Activated naive CD8-positive, alpha-beta T cell treated with anti-CD3 and anti-CD28 coated beads, Interleukin-2, amount 10 ng/mL, durations not matched to agents 7 days and 5 days (primary cell): ENCODE measurements at places on chromosomes 11 and 22. TPM values are rescaled to one million over a fixed set of nuclear protein-coding genes. Genes with fewer than 3 reads are reported as not detected.
A peak's percentile ranks its signal among the peaks of the same experiment; 100 is the strongest.

DNA sequence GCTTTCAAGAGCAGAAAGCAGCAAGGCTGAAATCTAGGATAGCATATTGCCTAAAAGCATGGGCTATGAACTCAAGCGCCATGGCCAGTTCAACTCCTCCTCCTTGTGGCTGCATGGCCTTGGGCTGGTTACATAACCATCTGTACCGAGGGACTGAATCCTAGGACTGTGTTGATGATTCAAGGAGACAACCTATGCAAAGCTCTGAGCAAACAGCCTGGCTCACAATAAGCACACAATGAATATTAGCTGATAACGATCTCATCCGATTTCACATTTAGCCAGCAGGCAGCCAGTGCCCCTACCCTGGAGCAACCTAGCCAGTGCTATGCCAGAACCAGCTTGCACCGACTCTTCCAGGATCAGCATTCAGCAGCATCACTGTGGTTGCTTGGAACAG lies 698.4 kb downstream of the TBC1D22A start:
- no peaks in the 10 kb centered on the region for H3K27me3 ChIP-seq
- H3K4me1 ChIP-seq, result no peaks in the 10 kb centered on the region

DNA sequence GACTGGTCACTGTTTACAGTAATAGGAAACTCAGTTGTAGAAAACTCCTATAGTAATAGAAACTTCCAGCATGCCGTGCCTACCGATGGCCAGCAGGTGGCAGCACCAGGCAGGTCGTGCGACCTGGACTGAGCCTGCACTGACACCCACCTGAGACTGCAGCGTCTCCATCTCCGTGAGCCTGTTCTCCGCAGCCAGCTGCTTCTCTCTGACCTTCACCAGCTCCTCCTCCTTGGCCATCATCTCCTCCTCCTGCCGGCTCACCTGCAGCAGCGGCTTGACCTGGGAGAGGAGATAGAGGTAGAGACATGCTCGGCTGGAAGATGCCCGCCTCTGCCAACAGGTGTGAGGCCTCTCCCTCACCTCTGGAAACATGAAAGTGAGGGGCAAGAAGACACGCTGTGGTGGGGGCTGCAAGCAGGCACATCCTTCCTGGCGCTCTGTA lies 48.5 kb downstream of the APOL1 start:
- H3K27me3 ChIP-seq, result no peaks in the 10 kb centered on the region
- peak overlapping the region; percentile 56 for H3K27ac ChIP-seq
- H3K4me3 ChIP-seq, result no peak overlapping the region
- H3K4me1 ChIP-seq, result peaks cover 9% of the 10 kb centered on the region
- peak; percentile 87 for DNase-seq

DNA sequence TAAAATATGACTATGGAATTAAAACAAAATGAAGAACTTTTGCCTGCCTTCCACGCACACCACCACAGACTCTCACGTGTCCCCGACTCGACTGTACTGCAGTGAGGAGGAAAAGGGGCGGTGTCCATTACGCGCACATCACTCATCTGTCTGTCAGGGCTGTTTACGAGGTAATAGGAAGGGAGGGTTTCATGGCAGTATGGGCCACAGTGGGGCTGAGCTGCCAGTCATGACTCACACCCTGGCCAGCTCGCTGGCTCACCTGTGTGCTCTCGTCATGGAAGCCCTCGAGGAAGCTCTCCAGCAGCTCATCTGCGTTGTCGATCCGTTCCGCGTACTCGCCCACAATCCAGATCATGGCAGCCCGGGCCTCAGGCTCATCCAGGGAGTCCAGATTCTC lies 33.5 kb upstream of the RASL10A start:
- DNase-seq, result no peak
- no peaks in the 10 kb centered on the region for H3K27me3 ChIP-seq
- no peak overlapping the region for H3K27ac ChIP-seq
- peaks cover 18% of the 10 kb centered on the region for H3K36me3 ChIP-seq

GRCh38 chr11:6927030-6927617 lies 898 bp downstream of the ZNF215 start:
- H3K4me1 ChIP-seq, result peaks cover 17% of the 10 kb centered on the region
- H3K27ac ChIP-seq, result no peak overlapping the region
- H3K36me3 ChIP-seq, result no peaks in the 10 kb centered on the region
- DNase-seq, result no peak
- peak overlapping the region; percentile 83 for H3K4me3 ChIP-seq
- H3K27me3 ChIP-seq, result peaks cover 29% of the 10 kb centered on the region

DNA sequence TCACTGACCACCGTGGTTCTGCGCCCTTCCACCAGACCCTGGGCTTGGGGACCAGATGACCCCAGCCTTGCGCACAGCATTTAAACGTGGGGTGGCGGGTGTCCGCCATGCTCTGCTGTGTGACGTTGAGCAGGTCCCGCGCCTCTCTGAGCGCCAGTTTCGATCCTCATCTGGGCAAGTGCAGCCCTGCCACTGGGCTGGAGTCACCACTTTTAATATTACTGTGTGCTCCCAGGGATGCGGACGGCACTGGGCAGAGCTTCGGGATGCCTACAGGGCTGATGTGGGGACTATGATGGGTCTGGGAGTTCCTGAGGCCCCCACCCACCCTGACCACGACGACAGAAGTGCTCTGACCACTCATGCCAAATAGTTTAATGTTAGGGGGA lies 1.2 kb upstream of the NUDT8 start:
- peak overlapping the region; percentile 89 for H3K27ac ChIP-seq
- peak overlapping the region; percentile 93 for H3K4me3 ChIP-seq
- H3K4me1 ChIP-seq, result peaks cover 11% of the 10 kb centered on the region
- no peaks in the 10 kb centered on the region for H3K36me3 ChIP-seq
- peaks cover 2% of the 10 kb centered on the region for H3K27me3 ChIP-seq

Gene CEND1
- total RNA-seq, result 0.37 TPM

Gene PLXNB2
- total RNA-seq, result 43.0 TPM

GRCh38 chr22:48900327-48900597 lies 927.4 kb downstream of the BRD1 start:
- H3K36me3 ChIP-seq, result no peaks in the 10 kb centered on the region
- no peak overlapping the region for H3K4me3 ChIP-seq
- H3K27me3 ChIP-seq, result no peaks in the 10 kb centered on the region
- no peaks in the 10 kb centered on the region for H3K4me1 ChIP-seq

Gene IL18BP
- 21.2 TPM for total RNA-seq

Gene KRTAP5-8
- not detected for total RNA-seq

DNA sequence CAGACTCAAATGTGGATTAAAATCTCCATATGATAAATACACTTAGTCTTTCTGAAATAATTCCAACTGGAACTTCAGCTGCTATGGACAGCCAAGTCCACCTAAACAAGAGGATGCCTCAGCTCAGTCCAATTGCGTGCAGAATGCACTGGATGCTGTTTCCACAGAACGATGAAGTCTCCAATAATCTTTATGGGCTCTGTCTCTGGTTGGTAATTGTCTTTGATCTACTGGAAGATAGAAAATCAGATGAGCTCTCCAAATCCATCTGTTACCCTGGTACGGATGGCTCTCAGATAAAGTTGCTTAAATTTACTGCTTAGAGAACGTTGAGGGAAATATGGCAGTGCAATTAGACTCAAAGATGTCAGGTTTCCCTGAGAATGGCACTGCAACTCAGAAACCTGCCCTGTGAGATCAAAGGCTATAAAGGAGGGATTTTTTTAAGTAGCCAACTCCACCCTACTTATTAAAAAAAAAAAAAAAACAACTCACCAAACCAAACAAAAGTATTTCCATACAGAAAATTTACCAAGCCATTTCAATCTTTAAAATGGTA lies 859 bp upstream of the BIRC3 start:
- peak overlapping the region; percentile 98 for H3K4me3 ChIP-seq
- peak overlapping the region; percentile 97 for H3K27ac ChIP-seq
- H3K36me3 ChIP-seq, result peaks cover 11% of the 10 kb centered on the region
- DNase-seq, result no peak
- no peaks in the 10 kb centered on the region for H3K27me3 ChIP-seq

Gene AIFM3
- total RNA-seq, result 0.37 TPM
